ENCODE measurements at places on chromosomes 7 and 10.

DNA sequence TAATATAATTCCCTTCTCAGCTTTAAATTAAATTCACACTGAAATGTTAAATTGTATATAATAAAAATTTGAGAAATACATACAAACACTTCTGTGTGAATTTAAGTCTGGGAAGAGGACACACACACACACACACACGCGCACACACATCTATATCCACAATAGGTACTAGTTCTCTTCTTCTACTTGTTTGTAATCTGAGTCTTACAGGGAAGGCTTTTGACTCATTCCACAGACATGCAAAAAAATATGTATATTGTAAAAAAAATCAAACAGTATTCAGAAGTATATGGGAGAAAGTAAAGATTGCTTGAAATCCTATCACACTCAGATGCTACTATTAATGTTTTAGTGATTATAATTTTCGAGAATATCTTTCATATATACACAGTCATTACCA lies 276.2 kb downstream of the MDFIC start:
- DNase-seq = no peak

GRCh38 chr10:5632446-5632845 lies 33.9 kb downstream of the ASB13 start:
- no peak for DNase-seq

- no peak for DNase-seq
Observed at GRCh38 chr10:33621101-33621500, 286.6 kb upstream of the NRP1 start.

- no peak for DNase-seq
Observed at GRCh38 chr7:101870361-101871062, 53.1 kb downstream of the CUX1 start.

DNA sequence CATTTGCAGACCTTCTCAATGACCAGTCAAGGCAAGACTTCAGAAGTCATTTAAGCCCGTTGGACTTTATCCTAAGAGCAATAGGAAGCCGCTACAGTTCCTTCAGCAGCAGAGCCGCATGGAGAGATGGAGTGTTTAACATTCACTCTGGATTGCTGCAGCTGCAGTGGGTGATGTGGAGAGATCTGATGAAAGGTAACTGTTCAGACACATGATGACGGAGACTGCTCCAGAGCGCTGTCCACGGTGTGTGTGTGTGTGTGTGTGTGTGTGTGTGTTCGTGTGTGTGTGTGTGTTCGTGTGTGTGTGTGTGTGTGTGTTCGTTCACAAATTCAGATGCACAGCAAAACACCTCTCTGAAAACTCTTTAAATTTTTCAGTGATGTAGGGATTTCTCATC lies 37.0 kb downstream of the SEC61G start:
- no peak for DNase-seq

GRCh38 chr10:48519481-48520183 lies 85.2 kb downstream of the ARHGAP22 start:
- DNase-seq = no peak

- DNase-seq = no peak
Observed at GRCh38 chr10:25682203-25682851, 251.7 kb upstream of the MYO3A start.

GRCh38 chr10:118356628-118357027 lies 14.5 kb upstream of the FAM204A start:
- DNase-seq = no peak

DNA sequence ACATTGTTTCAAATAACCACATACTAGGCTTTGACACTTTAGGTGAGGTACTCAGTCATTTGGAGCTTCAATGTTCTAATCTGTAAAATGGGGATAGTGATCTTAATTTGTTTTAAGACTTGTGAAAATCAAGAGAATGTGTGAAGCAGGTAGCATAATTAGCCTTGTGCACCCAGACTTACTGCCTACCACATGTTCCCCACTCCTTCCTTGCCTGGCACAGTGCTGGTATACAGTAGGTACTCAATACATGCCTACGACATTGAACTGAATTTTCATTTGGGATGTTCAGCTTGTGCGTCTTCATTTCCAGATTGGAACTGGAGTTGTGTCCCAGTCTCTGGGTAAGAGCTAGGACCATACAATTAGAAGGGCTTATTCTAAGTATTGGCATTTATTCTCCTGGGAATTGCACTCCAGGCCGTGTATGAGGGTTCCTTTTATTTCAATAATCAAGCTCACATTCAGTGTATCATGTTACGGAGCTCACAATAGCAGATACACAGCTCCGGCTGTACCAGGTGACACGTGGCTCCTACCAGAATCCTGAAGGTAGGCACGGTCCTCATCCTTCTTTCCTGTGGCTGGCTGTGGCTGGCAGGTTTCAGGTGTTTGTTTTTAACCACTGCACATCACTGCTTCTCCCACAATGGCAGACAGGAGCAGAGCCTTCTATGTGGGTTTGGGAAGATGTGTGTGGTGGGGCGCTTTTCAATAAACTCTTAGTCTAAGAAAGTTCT lies 109.4 kb upstream of the PDCD4 start:
- no peak for DNase-seq

- DNase-seq = no peak
Observed at GRCh38 chr7:44796034-44796503, 412 bp upstream of the PPIA start.

DNA sequence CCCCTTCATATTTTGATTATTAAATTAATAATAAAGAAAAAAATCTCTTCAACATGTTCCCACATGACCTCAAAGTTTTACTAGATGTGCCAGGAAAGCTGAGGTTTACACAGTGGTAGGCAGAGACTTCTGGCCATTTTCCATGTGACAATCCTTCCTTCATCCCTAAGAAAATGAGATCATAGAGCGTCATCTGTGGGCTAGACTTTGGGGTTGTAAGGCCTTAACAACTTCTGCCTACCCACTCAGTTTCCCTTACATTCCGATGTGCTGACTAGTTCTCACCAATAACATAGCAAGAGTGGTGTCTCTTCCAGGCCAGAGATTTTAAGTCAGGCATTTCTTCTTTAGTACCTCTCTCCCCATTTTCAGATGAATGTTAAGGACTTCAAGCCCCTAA lies 171.1 kb upstream of the PHF14 start:
- DNase-seq = no peak

- no peak for DNase-seq
Observed at GRCh38 chr10:3067859-3068179, 471 bp downstream of the PFKP start.

GRCh38 chr10:104576611-104577010 lies 64.5 kb upstream of the SORCS3 start:
- DNase-seq = no peak

DNA sequence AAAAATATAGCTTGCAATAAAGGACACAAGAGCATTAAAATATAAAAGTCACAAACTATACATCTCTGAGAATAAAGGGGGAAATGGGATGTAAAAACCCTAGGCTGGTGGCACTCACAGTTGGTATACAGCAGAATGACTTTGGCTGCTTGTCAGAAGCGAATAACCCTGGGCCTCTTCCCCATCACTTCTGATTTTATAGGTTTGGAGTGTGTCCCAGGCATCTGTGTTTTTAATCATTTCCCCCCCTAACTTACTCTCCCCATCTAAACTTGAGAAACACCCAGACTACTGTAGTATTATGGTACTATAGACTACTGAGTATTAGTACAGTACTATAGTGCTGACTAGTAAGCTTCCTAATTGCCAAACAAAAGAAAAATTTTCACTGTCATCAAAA lies 1.8 kb upstream of the RPA3 start:
- DNase-seq = no peak

- no peak for DNase-seq
Observed at GRCh38 chr10:124561206-124561605, 99.6 kb downstream of the LHPP start.

DNA sequence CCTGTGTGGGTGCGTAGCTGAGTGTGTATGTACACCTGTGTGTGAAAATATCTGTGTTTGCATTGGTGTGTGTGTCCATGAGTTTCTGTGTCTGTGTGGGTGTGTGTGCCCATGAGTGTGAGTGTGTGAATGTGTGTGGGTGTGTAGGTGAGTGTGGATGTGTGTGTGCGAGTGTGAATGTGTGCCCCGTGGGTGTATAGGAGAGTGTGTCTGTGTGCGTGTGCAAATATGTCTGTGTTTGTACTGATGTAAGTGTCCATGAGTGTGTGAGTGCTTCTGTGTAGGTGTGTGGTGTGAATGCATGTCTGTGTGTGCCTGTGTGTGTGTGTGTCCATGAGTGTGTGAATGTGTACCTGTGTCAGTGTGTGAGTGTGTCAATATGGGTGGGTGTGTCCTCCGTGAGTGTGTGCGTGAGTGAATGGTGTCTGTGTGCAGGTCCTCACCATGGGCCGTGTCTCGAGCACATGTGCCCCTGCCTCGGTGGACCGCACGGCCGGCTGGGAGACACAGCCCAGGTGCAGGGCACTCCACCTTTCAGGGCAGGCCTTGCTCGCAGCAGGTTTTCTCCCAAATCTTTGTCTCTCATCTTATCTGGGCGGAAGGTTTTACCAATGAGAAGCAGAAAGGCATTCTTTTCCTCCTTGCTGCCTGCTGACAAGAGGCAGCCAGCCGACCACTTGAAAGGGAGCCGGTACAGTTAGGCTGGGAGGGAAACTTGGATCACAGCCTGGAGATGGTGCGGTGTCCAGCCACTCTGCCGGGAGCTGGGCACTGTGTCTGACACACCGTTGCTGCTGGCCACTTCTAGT lies 107.1 kb upstream of the FAM20C start:
- DNase-seq = no peak

DNA sequence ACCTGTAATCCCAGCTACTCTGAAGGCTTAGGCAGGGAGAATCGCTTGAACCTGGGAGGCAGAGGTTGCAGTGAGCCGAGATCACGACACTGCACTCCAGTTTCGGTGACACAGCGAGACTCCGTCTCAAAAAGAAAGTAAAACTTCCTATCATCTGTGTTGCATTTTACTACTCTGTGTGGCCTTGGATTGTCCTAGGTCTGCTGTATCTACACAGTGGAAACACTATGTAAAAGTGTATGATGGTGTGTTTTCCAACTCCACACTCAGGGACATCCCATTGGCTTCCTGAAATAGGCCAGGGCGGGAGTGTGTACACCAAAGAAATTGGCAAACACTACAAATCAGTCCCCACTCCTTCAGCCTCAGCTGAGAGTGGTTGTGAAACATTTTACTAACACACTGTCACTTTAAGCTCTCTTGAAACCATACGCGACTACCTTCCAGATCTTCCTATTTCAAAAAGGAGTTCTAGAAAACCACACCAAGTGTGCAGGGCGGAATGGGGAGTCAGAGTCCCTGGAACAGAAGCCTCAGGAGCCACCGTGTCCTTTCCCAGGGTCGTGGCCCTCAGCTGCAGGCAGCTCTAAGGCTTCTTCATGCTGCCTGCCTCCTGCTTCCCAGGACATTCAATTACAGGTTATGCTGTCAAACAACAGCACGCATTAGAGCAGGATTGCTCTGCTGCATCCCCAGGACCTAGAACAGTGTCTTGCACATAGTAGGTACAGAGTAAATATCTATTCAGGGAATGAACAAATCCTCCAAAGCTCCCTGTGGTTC lies 275.4 kb downstream of the PARD3 start:
- DNase-seq = no peak

DNA sequence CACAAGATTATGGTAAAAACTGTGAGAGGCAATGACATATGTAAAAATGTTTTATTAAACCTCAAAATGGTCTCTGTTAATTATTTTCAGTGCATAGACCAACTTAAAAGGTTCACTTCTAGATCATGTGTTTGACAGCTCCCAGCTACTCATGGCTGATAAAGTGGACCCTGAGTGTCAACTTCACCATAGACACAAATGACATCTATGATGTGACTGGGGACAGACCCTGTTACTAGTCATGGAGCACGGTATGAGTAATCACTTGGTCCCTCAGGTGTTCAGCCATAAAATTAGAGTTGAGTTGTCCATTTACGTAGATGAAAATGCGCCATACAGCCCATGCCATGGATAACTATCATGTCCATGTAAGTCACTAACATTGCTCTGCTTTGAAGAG lies 199.8 kb downstream of the ZNF365 start:
- DNase-seq = no peak

GRCh38 chr10:124997306-124997705 lies 55.4 kb downstream of the ZRANB1 start:
- DNase-seq = no peak

GRCh38 chr7:151740081-151740851 lies 136.6 kb downstream of the PRKAG2 start:
- no peak for DNase-seq
